ENCODE measurements at places on chromosomes 1 and 21. TPM values are rescaled to one million over a fixed set of nuclear protein-coding genes. Genes with fewer than 3 reads are reported as not detected.

Gene ACTA1
- not detected for total RNA-seq

Gene SLAMF8
- total RNA-seq, result 1.1 TPM

Gene ACOT11
- 200 TPM for total RNA-seq

Gene ITLN2
- 46.2 TPM for total RNA-seq

- H3K27me3 ChIP-seq, result no peaks in the 10 kb centered on the region
- H3K4me1 ChIP-seq, result no peaks in the 10 kb centered on the region
- no peak overlapping the region for H3K27ac ChIP-seq
- DNase-seq, result no peak
These were observed 10.9 kb upstream of the ELAVL4 start for GRCh38 chr1:50097791-50098190.

DNA sequence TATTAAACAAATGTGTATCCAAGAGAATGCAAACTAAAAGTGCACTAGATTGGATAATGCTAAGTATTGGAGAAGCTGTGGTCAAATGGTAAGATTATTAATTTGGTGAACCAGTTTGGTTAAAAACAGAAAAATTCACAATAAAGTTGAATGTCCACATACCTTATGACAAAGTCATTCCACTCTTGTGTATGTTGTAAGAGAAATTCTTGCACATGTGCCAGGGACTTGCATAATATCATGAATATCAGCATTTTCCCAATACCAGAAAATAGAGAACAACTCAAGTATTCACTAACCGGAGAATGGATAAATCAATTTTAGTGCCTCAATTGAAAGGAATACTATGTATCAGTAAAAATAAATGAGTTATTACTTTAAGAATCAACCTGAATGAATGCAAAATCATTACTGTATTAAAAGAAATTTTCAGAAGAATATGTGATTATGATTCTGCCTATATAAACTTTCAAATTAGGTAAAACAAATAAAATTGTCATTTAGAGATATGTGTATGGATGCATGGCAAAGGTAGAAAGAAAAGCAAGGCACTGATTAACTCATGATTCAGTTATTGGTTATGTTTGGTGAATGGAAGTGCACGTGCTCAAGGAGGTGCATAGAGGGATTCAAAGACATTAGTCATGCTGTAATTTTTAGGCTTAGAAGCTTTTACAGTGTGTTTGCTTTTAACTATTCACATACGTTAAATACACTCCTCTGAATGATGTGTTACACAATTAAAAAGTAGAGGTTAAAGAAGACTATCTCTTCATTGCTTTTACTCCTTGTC, 217.4 kb upstream of the KCNK2 start:
- no peaks in the 10 kb centered on the region for H3K4me1 ChIP-seq
- H3K36me3 ChIP-seq, result no peaks in the 10 kb centered on the region
- no peak for DNase-seq
- no peaks in the 10 kb centered on the region for H3K27me3 ChIP-seq
- no peak overlapping the region for H3K4me3 ChIP-seq

DNA sequence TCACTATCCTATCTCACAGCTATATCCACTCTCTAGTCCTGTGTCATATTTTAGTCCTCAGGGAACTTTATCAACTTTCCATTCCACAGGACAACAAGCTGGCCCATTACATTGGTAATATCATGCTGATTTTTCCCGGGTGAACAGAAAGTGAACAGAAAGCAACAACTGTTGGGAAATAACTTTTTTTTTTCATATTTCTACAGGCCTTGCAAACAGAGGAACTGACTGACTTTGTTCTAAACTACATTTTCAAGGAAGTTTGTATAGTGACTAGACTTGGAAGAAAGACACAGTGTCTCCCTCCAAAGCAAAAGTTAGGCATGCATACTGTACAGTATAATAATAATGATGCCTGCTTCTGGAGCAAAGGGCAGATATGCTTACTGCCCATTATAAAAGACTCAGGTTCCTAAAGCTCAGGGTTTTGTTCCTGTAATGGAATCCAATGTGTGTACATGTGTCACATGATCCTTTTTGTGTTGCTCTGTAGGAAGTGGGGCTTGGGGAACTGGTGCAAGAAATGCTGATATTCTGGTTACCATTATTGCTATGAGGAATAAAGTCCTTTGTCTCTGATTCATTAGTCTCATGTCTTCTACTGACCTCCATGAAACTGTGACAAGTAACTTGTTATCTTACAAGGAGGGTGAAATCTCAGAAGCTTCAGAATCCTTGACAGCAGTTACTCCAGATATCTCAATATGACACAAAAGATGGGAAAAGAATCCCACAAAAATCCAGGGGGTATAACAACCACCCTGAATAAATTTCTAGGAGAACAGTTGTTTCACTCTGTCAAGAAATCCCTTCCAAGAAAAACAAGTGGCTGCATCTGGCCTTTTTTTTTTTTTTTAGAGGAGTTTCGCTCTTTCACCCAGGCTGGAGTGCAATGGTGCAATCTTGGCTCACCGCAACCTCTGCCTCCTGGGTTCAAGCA, 17.7 kb upstream of the NTPCR start:
- DNase-seq, result no peak
- no peaks in the 10 kb centered on the region for H3K4me1 ChIP-seq
- no peak overlapping the region for H3K27ac ChIP-seq
- H3K27me3 ChIP-seq, result no peaks in the 10 kb centered on the region

DNA sequence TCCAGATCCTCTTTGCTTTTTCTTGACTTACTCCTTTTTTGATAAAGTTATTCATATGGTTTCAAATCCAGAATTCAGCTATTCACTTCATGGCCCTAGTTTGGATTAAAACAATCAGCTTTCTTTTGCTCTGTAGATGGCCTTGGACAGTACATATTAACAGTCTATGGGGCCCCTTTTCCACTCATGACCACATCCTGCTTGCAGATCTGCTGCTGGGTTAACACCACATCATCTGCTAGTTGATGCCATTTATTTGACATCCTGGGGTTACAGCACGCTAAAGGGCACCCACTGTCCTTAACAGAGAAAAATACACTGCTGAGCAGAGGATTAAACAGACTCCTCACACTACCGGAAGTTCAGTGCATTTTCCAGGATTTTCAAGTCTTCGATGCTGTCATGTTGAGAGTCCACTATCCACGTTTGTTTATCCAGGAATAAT, 941 bp upstream of the IFI16 start:
- H3K36me3 ChIP-seq, result no peaks in the 10 kb centered on the region
- no peaks in the 10 kb centered on the region for H3K27me3 ChIP-seq
- peak overlapping the region; percentile 85 for H3K27ac ChIP-seq
- peak overlapping the region; percentile 52 for H3K4me3 ChIP-seq
- peak; percentile 87 for DNase-seq
- peaks cover 23% of the 10 kb centered on the region for H3K4me1 ChIP-seq

GRCh38 chr1:118862755-118863154, 125.4 kb downstream of the TBX15 start:
- H3K27me3 ChIP-seq, result no peaks in the 10 kb centered on the region
- DNase-seq, result no peak
- no peak overlapping the region for H3K27ac ChIP-seq
- H3K4me3 ChIP-seq, result no peak overlapping the region
- H3K4me1 ChIP-seq, result no peaks in the 10 kb centered on the region

DNA sequence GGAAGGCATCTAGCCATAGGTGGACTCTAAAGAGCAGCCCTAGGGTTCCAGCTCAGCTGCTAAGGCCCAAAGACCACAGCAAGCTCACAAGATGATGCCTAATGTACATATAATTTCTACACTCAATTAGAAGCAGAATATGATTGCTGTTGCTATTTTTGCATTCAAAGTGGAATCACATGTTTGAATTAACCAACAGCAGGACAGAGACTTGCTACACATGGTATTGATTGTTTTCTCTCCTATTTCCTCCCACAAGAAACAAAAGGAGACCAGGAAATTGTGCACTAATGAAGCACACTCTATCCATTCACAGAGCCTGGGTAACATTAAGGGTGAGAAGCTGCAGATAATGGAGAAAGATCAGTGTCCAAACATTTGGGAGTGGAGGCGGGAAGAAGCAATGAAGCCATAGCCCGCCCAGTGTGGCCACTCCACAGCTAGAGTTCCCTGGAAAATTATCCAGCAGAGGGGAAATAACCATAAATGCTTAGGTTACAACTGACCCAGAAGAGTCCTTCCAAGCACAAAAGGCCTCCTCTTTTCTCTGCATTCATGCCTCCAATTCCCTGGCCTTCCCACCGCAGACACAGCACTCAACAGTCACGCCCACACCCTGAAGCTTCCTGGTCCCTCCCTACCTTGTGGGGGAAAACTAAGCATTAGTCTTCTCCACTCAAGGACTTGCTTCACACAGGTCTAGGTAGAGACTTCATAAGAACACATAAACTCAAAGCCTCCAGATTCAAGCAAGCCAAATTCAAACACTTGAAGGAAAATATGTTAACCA, 7.5 kb downstream of the CNN3 start:
- H3K27me3 ChIP-seq, result no peaks in the 10 kb centered on the region
- H3K4me1 ChIP-seq, result peaks cover 4% of the 10 kb centered on the region
- no peak overlapping the region for H3K4me3 ChIP-seq

DNA sequence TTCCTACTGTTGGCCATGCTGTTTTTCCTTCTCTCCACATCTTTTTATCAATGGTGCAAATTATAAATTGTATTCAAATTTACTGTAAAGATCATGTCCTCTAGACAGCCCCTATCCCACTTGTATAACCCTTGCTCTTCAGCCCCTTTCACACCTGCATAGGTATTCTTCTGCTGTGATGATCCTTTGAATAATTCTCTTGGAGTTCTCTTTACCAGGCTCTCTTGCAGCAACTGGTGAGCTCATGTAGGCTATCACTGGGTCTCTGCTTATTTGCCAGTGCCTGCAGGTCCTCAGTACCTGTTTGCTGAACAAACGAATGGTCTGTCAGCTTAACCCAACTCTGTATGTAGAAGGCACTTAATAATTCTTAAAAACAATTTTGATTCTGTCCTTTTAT, 8.2 kb downstream of the PTPRC start:
- H3K36me3 ChIP-seq, result no peaks in the 10 kb centered on the region
- no peak overlapping the region for H3K27ac ChIP-seq
- no peak overlapping the region for H3K4me3 ChIP-seq
- H3K4me1 ChIP-seq, result peaks cover 8% of the 10 kb centered on the region
- no peak for DNase-seq

- no peak for DNase-seq
- H3K27ac ChIP-seq, result no peak overlapping the region
- no peak overlapping the region for H3K4me3 ChIP-seq
- no peaks in the 10 kb centered on the region for H3K27me3 ChIP-seq
- no peaks in the 10 kb centered on the region for H3K4me1 ChIP-seq
These were observed 27.8 kb downstream of the VWA5B1 start for GRCh38 chr1:20318521-20318920.

DNA sequence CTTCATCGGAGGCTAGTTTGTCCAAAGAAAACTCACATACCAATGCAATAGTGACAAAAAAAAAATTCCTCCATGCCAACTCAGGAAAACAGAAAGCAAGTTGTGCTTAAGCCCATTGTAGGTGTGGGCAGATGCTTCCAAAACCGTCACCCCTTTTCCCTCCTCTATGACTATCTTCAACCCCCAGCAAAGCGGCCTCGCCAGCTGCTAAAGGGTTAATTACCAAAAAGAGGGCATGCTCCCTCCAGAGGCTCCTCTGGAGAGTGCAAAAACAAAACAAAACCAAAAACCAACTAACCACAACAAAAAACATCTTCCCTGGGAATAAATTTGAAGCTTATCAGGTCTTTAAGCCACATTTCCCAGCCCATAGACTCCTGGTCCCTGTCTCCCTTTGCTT, 1.2 kb downstream of the LMOD1 start:
- H3K27me3 ChIP-seq, result no peaks in the 10 kb centered on the region
- no peaks in the 10 kb centered on the region for H3K36me3 ChIP-seq
- H3K4me1 ChIP-seq, result no peaks in the 10 kb centered on the region
- peak overlapping the region; percentile 67 for H3K27ac ChIP-seq

GRCh38 chr1:185595835-185596667, 138.1 kb upstream of the HMCN1 start:
- no peaks in the 10 kb centered on the region for H3K36me3 ChIP-seq
- H3K4me3 ChIP-seq, result no peak overlapping the region
- H3K4me1 ChIP-seq, result no peaks in the 10 kb centered on the region
- DNase-seq, result peak; percentile 84
- no peak overlapping the region for H3K27ac ChIP-seq
- no peaks in the 10 kb centered on the region for H3K27me3 ChIP-seq

- peak; percentile 79 for DNase-seq
- peaks cover 12% of the 10 kb centered on the region for H3K4me1 ChIP-seq
- H3K27ac ChIP-seq, result no peak overlapping the region
- no peaks in the 10 kb centered on the region for H3K27me3 ChIP-seq
- no peaks in the 10 kb centered on the region for H3K36me3 ChIP-seq
These were observed 1.7 kb upstream of the PDE9A start for GRCh38 chr21:42651515-42652401.

GRCh38 chr21:37408464-37409193, 42.1 kb downstream of the DYRK1A start:
- no peak for DNase-seq
- no peak overlapping the region for H3K4me3 ChIP-seq
- no peaks in the 10 kb centered on the region for H3K4me1 ChIP-seq
- no peaks in the 10 kb centered on the region for H3K36me3 ChIP-seq

DNA sequence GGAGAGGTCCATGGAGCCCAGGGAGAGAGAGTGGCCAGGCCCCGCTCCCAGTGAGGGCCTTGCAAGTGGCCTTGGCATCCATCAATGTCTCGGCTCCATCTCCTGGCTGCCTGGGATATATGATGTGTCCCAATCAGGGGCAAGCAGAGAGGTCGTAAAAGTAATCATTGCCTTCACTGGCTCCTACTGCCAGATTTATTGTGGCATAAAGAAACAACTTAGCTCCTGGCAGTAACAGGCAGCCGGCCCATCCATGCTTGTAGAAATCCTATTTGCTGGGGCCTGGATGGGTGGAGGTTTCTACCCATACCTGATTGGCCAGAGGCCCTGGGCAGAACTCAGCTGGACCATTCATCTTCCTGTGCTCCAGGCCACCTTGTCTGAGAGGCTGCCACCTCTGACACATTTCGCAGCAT, 272.6 kb downstream of the MATN1 start:
- no peaks in the 10 kb centered on the region for H3K27me3 ChIP-seq
- H3K27ac ChIP-seq, result no peak overlapping the region
- no peaks in the 10 kb centered on the region for H3K4me1 ChIP-seq
- no peak overlapping the region for H3K4me3 ChIP-seq

DNA sequence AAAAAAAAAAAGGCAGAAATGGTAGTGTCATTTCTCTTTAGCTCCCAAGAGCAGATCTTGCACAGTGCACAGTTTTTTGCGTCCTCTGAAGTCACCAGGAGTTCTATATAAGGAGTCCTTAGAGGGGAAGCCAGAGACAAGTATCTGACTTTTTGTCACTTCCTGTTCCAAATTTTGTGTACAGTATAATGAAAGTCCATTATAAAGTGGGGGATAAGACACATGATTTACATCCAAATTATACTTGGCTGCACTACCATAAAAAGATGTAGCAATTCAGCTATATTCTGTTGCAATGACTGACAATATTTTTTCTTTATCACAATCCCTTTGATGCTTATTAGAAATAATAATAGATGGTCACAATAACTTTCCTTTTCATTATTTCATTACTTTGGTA, 1276.9 kb upstream of the ADGRL2 start:
- no peak overlapping the region for H3K4me3 ChIP-seq
- H3K27ac ChIP-seq, result no peak overlapping the region
- no peaks in the 10 kb centered on the region for H3K27me3 ChIP-seq
- no peaks in the 10 kb centered on the region for H3K4me1 ChIP-seq
- H3K36me3 ChIP-seq, result no peaks in the 10 kb centered on the region

All from Peyer's patch (tissue), 4 donors.